SK-N-MC (cell line): ENCODE measurements at places on chromosomes 5 and 9.

DNA sequence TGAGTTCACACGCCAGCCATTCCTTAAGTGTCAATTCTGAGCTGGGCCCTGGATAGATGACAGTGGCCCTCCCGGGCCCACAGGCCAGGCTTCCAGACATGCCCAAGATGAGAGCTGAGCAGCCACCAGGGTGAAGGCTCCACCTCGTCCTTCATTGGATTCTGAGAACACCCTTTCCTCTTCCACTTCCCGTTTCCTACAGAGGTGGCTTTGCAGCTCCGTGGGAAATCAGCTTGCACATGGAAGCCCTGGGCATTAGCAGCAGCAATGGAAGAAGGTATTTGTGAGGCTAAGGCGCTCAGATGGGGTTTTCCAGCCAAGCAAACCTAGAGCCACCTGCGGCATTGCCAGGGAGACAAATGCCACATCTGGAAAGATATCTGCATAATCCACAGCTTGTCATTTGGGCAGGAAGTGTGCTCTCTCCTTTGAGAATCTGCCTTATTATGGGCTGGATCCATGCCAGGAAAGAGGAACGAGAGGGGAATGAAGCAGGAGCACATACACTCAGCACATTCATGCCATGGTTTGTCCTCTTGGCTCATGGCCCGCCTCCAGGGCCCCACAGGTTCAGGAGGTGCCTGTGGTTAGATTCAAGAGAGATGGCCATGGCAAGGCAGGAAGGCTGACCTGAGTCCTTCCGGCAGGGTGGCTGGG is 34.1 kb downstream of the CFAP77 start:
- DNase-seq: no peak

DNA sequence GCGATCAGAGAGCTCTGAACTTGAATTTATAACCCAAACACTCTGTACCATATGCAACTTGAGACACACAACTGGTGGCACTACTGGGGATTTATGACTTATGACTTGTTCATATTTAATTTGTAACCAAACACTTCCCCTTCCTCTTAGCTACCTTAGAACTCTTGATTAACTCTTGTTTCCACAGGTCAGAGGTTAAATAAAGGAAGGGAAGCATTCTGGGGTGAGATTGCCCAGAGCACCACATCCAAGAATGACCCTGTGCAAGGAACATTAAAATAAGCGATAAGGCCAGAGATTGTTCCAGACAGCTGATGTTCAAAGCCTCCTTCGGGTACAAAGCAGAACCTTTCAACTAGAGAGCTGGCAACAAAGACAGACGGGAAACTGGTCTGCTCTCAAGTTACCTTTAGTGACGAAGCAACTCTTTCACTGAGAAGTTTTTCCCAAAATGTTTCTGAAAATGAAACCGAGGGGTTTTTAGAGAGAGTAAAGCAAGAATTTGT is 242.6 kb downstream of the DENND1A start:
- DNase-seq: no peak

GRCh38 chr5:153571162-153571561 is 80.7 kb downstream of the GRIA1 start:
- no peak for DNase-seq

DNA sequence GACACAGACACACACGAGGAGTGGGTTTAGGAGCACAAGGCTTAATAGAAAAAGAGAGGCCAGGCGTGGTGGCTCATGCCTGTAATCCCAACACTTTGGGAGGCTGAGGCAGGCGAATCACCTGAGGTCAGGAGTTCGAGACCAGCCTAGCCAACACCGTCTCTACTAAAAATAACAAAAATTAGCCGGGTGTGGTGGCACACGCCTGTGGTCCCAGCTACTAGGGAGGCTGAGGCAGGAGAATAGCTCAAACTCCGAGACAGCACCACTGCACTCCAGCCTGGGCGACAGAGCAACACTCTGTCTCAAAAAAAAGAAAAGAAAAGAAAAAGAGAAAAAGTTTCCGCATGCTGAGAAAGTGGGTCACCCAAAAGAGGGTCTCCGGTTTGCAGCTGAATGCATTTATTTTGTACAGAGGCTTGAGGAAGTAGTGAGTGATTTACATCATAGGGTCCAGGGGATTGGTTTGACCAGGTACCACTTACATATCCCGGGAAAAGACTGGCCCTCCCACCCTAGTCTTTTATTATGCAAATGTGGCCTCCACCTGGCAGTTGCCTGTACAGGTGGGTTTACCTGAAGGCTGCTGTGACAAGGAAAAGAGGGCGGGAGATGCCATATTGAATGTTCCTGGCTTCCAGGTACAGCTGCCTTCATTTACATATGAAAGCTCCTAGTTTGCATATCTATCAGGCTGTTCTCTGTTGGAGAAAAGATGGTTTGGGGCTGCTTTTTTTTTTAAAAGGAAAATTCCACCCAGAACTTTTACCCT is 366.2 kb upstream of the GRAMD2B start:
- DNase-seq: no peak

GRCh38 chr9:75889977-75890471 is 449 bp upstream of the PCSK5 start:
- DNase-seq: peak; percentile 10

DNA sequence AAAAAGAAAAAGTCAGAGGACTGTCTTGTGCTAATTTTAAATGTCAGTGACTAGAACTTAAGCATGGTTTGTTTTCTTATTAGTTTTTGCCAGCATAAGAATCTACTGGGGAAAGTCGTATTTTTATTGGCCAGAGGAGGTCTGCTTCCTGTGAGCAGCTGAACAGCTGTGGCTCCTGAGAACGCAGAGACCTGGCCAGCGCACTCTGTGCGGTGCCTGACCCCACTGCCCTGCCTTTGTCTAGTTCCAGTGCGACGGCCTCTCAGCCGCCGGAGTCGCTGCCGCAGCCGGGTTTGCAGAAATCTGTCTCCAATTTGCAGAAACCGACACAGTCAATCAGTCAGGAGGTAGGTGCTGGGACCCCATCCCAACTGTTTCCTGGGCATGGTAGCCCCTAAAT is 42.5 kb downstream of the PRRC2B start:
- DNase-seq: no peak

DNA sequence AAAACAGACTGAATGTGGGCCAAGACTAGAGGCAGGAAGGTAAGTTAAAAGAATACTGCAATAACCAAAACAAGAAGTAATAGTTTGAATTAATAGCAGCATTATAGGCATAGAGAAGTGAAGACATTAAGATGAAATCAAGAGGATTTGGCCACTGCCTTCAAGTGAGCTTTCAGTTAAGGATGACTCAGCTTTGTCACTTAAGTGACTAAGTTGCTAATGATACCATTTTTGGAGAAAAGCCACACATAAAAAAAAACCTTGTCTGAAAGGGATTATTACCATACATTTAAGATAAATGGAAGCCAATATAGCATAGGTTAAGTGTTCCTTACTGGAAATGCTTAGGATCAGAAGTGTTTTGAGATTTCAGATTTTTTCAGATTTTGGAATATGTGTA is 57.0 kb downstream of the ECPAS start:
- no peak for DNase-seq

GRCh38 chr5:6745706-6746222 is 32.5 kb downstream of the TENT4A start:
- DNase-seq: no peak

- no peak for DNase-seq
Measured at GRCh38 chr5:119021149-119021732, 32.9 kb upstream of the DTWD2 start.

- DNase-seq: no peak
Measured at GRCh38 chr5:78399116-78399515, 38.7 kb downstream of the SCAMP1 start.

DNA sequence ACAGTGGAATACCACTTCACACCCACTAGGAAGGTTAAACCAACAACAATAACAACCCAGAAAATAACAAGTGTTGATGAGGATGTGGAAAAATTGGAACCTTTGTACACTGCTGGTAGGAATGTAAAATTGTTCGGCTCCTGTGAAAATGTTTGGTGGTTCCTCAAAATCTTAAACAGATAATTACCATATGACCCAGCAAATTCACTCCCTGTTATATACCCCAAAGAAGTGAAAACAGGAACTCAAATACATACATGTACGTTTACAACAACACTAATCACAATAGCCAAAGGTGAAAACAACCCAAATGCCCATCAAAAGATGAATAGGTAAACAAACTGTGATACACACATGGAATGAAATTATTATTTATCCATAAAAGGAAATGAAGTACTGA is 178.5 kb upstream of the PHYKPL start:
- DNase-seq: no peak

DNA sequence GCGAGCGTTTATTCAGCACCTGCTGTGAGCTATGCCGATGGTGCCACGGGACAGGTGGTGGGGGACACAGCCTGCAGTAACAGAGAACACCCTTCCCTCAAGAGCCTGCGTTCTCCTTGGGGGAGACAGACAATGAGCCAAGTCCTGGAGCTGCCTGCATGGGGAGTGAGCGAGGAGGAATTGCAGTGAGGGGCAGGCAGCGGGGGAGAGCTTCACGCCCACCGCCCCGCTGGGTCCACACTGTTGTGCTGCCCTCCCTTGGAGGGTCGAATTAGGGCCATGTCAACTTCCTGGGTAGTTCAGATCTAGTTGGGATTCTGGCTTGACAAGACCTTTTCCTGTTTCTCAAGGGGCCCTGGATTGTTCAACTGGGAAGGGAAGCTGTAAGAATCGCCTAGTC is 55.5 kb upstream of the N4BP3 start:
- no peak for DNase-seq

DNA sequence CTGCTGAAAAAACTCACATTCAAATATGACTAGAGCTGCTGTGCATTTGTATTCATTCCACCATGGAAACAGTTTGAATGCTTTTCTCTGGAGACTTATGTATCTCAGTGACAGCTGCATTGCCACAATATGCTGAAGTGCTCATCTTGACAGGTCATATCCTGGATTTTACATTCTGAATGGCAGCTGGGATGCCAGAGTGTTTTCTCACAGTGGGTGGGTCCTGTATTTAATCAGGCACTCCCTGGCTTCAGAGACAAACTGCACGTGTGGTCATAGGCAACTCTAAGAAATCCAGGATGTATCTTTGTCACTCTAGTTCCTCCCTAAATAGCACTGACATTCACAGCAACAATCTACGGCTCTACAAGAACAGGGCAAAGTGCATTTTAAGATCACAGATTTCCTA is 75.6 kb downstream of the ST8SIA4 start:
- no peak for DNase-seq

DNA sequence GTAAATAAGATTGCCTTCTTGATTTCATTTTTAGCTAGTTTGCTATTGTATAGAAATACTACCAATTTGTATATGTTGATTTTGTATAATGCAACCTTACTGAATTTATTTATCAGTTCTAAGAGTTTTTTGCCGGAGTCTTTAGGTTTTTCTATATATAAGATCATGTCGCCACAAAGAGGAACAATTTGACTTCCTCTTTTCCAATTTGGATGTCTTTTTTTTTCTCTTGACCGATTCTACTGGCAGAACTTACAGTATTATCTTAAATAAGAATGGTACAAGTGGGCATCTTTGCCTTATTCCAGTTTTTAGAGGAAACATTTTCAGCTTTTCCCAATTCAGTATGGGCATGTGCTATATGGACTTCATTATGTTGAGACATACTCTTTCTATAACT is 624.7 kb upstream of the ACO1 start:
- no peak for DNase-seq

- no peak for DNase-seq
Measured at GRCh38 chr5:1524799-1525623, 1.3 kb upstream of the LPCAT1 start.

GRCh38 chr9:85009251-85009650 is 339.7 kb downstream of the NTRK2 start:
- no peak for DNase-seq

GRCh38 chr5:27034565-27034964 is 3.8 kb downstream of the CDH9 start:
- DNase-seq: no peak

- DNase-seq: no peak
Measured at GRCh38 chr9:98964911-98965336, 21.2 kb downstream of the COL15A1 start.
